NCI-H2029 treated with DMSO at 0.1 percent for 48 hours (cell line): ENCODE measurements at places on chromosomes 5 and 9.

- DNase-seq: peak; percentile 89
These were observed 25.0 kb upstream of the HMCN2 start for GRCh38 chr9:130240410-130241197.

- DNase-seq: no peak
These were observed 111.4 kb upstream of the FAM120A start for GRCh38 chr9:93340091-93340490.

DNA sequence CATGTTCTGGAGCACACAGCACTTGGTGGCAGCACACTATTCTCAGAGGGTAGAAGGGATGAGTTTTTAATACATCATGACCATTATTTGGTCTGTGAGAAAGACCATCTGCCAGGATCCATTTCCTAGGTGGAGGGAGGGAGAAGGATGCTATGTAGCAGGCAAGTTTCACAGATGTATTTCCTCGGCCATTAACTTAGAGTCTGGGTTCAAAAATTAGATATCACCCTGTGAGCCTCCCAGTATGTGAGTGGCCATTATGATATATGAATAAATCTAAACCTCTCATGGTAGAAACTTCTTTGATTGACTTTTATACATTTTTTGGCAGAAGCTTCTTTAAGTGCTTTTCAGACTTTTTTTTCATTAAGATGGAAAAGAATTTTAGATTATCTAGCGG lies 133.9 kb downstream of the SREK1 start:
- no peak for DNase-seq

DNA sequence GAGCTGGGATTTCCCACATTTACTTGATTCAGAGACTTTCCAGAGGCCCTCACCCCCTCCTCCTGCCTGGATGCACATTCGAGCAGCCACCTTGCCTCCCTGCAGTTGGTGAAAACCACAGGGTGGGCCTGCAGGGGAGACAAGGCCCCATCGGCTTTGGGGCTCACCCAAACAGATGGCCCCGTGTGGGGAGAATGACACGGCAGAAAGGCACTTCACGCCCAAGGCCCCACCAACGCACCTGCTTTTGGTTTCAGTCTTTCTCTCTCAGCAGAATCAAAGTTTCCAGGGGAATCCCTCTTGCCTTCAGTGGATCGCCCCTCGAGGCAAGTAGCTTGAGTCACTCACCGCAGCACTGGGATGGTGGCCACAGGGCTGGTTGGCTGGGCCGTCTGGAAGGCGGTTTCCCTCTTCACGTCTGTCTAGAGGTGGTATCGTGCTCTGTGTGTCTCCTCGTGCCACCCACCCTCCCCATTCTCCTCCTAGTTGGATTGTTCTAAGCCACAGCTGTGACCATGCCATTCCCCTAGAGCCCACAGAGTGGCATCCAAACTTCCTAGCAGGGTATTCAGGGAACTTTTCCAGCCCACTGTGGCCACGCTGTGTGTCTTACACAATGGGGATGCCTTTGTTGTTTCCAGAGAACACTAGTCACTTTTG lies 31.8 kb downstream of the SEC61B start:
- no peak for DNase-seq

GRCh38 chr9:15856591-15856990 lies 303.7 kb downstream of the CCDC171 start:
- DNase-seq: no peak

DNA sequence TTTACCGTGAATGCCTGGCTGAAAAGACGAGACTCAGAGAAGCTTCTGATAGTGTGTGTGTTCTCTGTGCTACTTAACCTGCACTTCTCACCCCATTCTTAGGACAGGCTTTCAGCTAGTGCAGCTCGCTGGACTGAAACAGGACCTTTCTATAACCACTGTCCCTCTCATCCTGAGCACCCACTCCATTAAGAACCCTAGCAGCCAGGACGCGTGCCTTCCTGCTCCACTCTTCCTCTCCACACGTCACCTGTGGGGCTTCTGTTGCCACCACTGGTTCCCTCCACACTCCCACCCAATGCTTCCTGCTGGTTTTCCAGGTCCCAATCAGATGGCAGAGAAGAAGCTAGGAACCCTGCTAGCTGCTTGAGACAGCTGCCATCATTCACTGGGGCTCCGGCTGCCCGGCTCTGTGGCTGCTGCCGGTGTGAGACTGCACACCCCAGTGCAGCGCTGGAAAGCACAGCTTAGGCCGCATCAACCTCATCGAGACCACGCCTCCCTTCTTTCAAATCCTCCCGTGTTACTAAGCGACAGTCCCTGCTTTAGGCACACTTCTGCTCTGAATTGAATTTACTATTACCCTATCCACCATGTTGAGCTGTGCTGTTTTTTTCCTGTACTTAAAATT lies 44.0 kb downstream of the RNF130 start:
- DNase-seq: no peak
